NCI-H510A (cell line): ENCODE measurements at places on chromosomes 5 and 9.

- DNase-seq: no peak
These were observed 110.9 kb downstream of the GRIA1 start for GRCh38 chr5:153601377-153601776.

- no peak for DNase-seq
These were observed 792.4 kb upstream of the C9orf72 start for GRCh38 chr9:28365728-28366127.

- DNase-seq: no peak
These were observed 26.7 kb downstream of the ECM2 start for GRCh38 chr9:92509050-92509449.

DNA sequence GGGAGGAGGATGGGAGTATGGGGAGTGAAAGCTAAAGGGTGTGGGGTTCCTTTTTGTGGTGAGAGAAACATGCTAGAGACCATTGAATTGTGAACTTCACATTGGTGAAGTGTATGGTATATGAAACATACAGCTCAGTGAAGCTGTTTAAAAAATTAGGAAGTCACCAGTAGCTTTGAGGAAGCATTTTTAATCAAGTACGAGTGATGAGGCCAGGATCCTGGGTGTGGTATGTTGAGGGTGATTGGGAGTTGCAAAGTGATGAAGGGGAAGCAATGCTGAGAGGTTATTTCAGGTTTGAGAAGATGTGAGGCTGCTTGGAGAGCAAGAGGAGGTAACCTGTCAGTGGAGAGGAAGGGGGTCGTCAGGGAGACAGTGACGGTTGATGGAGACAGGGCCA, 22.7 kb upstream of the CLK4 start:
- no peak for DNase-seq

- DNase-seq: no peak
These were observed 209.0 kb downstream of the CWC27 start for GRCh38 chr5:64977779-64978178.

DNA sequence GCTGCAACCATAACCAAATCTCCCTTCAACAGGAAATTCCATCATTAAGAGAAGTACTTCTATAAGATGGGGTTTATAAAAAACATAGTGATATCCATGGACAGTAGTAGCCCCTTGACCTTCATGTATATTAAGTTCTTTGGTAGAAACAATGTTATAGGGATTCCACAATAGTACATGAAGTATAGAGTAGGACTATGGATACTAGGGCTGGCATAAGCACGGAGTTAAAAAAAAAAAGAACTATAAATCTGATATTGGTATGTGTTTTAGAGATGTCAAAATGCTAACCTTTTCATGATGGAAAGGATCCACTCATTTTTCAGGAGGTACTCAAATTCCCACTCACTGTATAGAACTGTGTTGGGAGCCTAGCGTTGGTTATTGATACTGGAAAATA, 337.6 kb downstream of the FGF10 start:
- no peak for DNase-seq

GRCh38 chr5:126961702-126962101, 68.7 kb downstream of the MARCHF3 start:
- no peak for DNase-seq

- DNase-seq: no peak
These were observed 201.8 kb downstream of the CD180 start for GRCh38 chr5:66994790-66995189.

GRCh38 chr9:34771007-34771406, 61.1 kb upstream of the CCL21 start:
- DNase-seq: no peak
